NCI-H1930 (cell line): ENCODE measurements at places on chromosomes 2 and 18.

DNA sequence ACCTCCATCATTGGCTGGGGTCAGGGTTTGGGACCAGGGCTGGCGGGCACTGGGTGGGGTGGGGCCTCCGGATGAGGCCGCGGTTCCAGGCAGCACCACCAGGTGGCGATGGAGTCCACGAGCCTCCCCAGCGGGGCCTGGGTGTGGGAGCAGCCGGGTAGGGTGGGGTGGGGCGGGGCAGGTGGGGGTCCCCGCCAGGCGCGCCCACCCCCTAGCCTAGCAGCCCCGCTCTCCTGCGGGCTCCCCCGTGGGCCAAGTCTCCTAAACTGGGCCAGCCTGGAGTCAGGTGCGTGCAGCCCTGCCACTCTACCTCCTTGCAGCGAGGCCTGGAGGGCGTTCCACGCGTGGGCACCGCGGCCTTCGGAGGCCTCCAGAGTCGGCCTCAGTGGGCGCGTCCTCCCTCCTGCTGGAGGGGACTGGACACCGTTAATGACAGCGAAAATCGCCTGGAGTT is 187.5 kb downstream of the TWIST2 start:
- DNase-seq, result peak; percentile 30

DNA sequence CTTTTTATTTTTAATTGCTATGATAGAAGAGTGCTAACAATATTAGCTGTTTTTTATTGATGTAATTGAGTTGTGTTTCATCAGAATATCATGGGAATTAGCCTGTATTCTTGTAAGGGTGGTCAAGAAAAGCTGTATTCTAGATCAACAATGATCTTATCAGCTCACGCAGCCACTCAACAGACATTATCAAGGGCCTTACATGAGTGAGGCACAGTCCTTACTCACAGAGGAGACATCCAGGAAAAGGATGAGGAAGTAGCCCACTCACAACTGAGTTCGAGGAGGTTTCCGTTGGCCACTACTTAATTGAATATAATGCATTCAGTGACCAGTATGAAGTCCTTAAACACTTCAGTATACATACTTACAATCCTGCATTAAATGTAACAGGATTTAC is 152.5 kb downstream of the AFF3 start:
- DNase-seq, result no peak

DNA sequence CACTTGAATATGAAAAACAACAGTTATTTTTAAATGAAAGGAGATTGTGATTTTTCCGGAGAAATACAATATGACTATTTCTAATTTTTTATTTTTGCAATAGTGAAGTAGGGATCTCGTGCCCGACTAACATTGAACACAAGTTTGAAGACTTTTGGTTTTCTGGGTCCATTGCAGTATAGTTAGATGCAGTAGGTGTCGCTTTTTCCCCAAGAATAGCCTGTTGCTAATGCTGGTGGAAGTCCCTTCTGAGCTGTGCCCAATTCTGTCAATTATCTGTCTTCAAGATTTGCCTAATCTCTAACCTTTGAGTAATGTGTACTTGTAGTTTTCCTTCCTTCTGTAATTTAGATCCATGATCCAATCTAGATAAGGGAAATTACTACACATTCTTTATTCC is 36.5 kb downstream of the SEMA4F start:
- DNase-seq, result no peak

DNA sequence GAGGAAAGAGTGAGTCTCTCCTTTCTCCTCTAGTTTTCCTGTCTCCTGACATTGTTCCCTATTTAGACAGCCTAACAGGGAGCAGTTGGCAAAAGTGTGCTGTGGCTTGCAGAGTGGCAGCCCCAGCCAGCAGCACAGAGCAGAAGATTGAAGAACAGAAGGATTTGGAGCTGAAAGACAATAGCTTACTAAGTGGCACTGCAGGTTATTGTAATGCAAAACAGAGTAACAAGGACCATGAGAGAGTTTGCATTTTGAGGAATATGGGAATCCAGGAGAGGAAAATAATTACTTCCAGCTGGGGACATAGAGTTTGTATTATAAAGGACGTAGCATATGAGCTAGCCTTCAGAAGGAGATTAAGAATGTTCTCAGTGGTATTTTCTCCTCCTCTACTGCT is 342.4 kb downstream of the AKAIN1 start:
- no peak for DNase-seq

GRCh38 chr2:119301413-119301812 is 65.2 kb downstream of the C2orf76 start:
- DNase-seq, result no peak

DNA sequence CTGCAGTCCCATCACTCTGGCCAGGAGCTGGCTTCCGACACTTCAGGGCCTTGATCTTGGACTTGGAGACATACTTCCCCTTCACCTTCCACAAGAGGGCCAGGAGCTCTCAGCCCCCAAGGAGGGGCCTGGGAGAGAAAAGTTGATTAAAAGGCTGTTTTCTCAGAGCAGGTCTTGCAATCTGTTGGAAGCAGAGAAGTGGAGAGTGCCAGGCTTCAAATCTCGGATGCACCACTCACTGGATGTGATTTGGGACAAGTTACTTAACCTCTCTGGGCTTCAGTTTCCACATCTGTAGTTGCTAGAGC is 255.3 kb downstream of the CYP26B1 start:
- DNase-seq, result no peak

GRCh38 chr2:121071034-121071504 is 213.9 kb downstream of the TFCP2L1 start:
- no peak for DNase-seq

GRCh38 chr18:58067601-58068000 is 23.6 kb downstream of the NEDD4L start:
- no peak for DNase-seq

- DNase-seq, result no peak
These were observed 4.1 kb downstream of the RRM2 start for GRCh38 chr2:10126632-10127026.

DNA sequence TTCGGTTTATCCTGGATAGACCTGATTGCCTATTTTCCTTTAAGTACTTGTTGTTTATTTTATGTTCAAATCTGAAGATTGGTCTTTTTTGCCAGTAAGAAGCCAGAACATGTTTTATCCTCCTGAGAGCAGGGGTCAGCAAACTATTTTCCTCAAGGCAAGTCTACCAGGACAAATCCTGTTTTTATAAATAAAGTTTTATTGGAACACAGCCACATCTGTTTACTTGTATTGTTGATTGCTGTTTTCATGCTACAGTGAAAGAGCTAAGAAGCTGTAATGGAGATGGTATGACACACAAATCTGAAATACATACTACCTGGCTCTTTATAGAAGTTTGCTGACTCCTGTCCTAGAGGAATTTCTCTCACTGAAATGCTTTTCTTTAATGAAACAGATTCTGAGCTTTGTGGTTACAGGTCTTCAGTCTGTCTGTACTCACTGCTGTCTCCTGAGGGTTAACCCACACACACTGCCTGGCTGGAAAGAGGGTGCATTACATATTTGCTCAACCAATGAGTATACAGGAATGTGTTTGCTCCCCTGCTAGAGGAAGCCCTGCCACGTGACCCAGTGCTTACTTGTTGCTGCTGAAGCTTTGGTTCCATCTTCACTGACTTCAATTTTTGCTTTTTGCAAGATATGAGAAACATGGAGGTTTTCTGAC is 22.6 kb downstream of the MRPL44 start:
- no peak for DNase-seq

GRCh38 chr2:215775106-215775505 is 238.2 kb downstream of the MREG start:
- DNase-seq, result no peak

- no peak for DNase-seq
These were observed 64.8 kb downstream of the DIPK1C start for GRCh38 chr18:74392323-74392722.

- DNase-seq, result no peak
These were observed 26.7 kb downstream of the NLRC4 start for GRCh38 chr2:32237996-32238395.

DNA sequence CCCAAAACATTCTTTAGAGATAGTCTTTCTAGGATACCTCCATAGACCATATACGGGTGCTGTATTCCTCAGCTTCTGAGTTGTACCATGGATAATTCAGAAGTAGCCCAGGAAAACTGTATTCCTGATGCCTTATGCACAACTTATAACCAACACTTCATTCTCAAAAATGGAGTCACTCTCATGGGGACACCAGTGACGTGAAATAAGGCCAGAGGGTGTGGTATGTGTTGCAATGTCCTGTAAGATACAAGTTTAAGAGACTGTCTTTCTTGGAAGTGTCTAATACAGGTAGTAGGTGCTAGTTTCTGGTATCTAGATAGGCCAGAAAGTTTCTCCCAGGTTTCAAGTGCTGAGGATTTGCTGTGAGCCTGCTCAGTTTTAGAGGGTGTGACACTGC is 36.1 kb downstream of the COX7A2L start:
- no peak for DNase-seq
